Globus pallidus (tissue), 1 donor: ENCODE measurements at places on chromosomes 12 and 14.

DNA sequence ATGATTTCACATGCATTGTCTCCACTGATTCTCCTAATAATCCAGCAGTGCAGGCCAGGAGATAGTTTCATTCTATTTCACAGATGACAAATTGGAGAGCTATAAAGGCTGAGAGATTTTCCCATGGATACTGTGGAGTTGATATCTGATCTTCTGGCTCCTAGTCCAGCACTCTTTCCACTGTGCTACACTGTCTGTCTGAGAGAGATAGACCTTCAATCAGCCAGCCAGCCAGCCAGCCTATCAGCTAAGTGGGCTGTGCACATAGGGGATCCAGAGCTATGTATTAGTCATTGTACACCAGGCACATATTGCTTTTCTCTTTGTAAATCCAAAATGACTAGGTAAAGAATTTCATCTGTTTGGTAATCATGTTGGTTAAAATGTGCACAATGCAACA is 91.8 kb upstream of the ATP2B1 start:
- DNase-seq = no peak

GRCh38 chr14:90613997-90614396 is 202.2 kb downstream of the TTC7B start:
- DNase-seq = no peak

GRCh38 chr14:55807881-55808379 is 227.9 kb downstream of the KTN1 start:
- DNase-seq = no peak

- no peak for DNase-seq
Observed at GRCh38 chr12:59446116-59446515, 149.7 kb upstream of the SLC16A7 start.

DNA sequence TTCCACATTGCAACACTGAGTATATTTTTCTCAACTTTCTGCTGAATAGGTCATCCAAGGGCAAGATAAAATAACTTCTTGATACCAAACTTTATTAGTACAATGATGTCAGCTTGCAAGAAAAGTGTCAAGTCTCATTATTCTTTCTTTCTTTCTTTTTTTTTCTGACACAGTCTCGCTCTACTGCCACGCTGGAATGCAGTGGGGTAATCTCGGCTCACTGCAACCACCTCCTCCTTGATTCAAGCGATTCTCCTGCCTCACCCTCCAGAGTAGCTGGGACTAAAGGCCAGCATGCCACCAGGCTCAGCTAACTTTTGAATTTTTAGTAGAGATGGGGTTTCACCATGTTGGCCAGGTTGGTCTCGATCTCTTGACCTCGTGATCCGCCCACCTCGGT is 523.4 kb downstream of the FSCB start:
- no peak for DNase-seq
